ENCODE measurements at places on chromosomes 2 and 18. TPM values are rescaled to one million over a fixed set of nuclear protein-coding genes. Genes with fewer than 3 reads are reported as not detected.

Gene RAX
- total RNA-seq: not detected

Gene SERPINB12
- total RNA-seq: not detected

DNA sequence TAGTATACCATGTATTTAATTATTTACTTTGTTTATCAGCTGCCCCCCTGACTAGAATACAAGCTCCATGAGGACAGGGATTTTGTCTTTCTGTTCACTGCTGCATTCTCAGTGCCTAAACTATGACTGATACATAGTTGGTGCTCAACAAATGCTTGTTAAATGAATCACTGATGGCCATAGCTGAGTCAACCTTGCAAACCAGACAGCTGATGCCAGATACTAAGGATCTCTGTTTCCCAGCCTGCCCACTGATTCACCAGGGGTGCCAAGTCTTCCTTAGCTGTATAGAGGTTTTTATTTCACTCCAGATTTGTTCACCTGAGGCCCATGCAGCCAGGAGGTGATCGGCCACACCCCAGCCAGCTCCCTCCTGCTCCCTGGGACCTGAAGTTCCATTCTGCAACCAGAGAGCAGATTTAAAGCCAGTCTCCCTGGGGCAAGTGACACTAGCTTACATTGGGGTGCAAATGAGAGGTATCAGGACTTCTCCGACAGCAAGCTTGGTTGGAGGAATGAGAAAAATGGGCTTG is 92.2 kb downstream of the C1QL2 start:
- H3K4me3 ChIP-seq: no peak overlapping the region
- no peak for DNase-seq
- H3K27me3 ChIP-seq: no peaks in the 10 kb centered on the region

Gene PDCD1
- 0.16 TPM for total RNA-seq

GRCh38 chr2:237056287-237056875 is 29.3 kb upstream of the COPS8 start:
- H3K4me1 ChIP-seq: peaks cover 8% of the 10 kb centered on the region
- H3K4me3 ChIP-seq: no peak overlapping the region
- no peak overlapping the region for H3K27ac ChIP-seq
- H3K27me3 ChIP-seq: no peaks in the 10 kb centered on the region
- H3K36me3 ChIP-seq: no peaks in the 10 kb centered on the region

DNA sequence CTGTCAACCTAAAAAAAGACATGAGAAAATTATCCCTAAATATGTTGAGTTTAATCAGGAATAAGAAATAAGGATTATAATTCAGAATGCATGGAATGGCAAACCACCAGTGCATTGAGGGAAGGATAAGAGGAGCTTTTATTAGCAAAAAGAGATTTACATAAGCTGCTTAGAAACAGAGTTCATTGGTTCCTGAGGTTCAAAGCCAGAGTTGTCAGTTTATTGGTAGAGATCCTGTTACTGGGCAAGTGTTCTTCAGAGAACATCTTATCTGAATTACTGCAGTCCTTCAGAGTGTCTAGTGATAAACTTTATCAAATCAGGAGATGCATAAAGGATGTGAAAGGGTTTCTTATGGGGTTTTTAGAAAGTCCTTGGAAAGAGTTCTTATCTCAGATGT is 76.0 kb upstream of the MEX3C start:
- no peak overlapping the region for H3K4me3 ChIP-seq
- no peak for DNase-seq
- no peak overlapping the region for H3K27ac ChIP-seq
- no peaks in the 10 kb centered on the region for H3K27me3 ChIP-seq
- H3K4me1 ChIP-seq: no peaks in the 10 kb centered on the region
- H3K36me3 ChIP-seq: no peaks in the 10 kb centered on the region

Gene TEX44
- total RNA-seq: not detected

Gene PSTPIP2
- total RNA-seq: 6.4 TPM

- H3K27ac ChIP-seq: peak overlapping the region; percentile 56
- H3K4me3 ChIP-seq: no peak overlapping the region
- no peaks in the 10 kb centered on the region for H3K36me3 ChIP-seq
- H3K27me3 ChIP-seq: no peaks in the 10 kb centered on the region
These were observed 15.1 kb downstream of the SPTBN1 start for GRCh38 chr2:54471221-54471711.

GRCh38 chr2:11056614-11057013 is 98.7 kb upstream of the SLC66A3 start:
- no peak for DNase-seq
- H3K4me1 ChIP-seq: no peaks in the 10 kb centered on the region
- no peaks in the 10 kb centered on the region for H3K27me3 ChIP-seq
- H3K36me3 ChIP-seq: no peaks in the 10 kb centered on the region

- no peaks in the 10 kb centered on the region for H3K4me1 ChIP-seq
- H3K27ac ChIP-seq: no peak overlapping the region
- H3K4me3 ChIP-seq: no peak overlapping the region
- no peaks in the 10 kb centered on the region for H3K36me3 ChIP-seq
- DNase-seq: peak; percentile 15
These were observed 123.0 kb downstream of the NFATC1 start for GRCh38 chr18:79518683-79519128.

GRCh38 chr2:213227458-213227857 is 56.8 kb upstream of the SPAG16 start:
- H3K4me3 ChIP-seq: no peak overlapping the region
- no peaks in the 10 kb centered on the region for H3K36me3 ChIP-seq
- no peaks in the 10 kb centered on the region for H3K27me3 ChIP-seq
- no peak for DNase-seq
- H3K27ac ChIP-seq: no peak overlapping the region

- H3K4me3 ChIP-seq: no peak overlapping the region
- no peaks in the 10 kb centered on the region for H3K36me3 ChIP-seq
- H3K27me3 ChIP-seq: no peaks in the 10 kb centered on the region
- peaks cover 21% of the 10 kb centered on the region for H3K4me1 ChIP-seq
- DNase-seq: no peak
- no peak overlapping the region for H3K27ac ChIP-seq
These were observed 233.3 kb upstream of the SMAD2 start for GRCh38 chr18:48163738-48164115.

GRCh38 chr2:203654826-203655225 is 51.6 kb upstream of the CD28 start:
- no peak for DNase-seq
- no peaks in the 10 kb centered on the region for H3K27me3 ChIP-seq
- no peak overlapping the region for H3K27ac ChIP-seq
- no peaks in the 10 kb centered on the region for H3K36me3 ChIP-seq
- H3K4me1 ChIP-seq: no peaks in the 10 kb centered on the region

- no peak overlapping the region for H3K4me3 ChIP-seq
- peaks cover 76% of the 10 kb centered on the region for H3K27me3 ChIP-seq
- DNase-seq: no peak
- no peaks in the 10 kb centered on the region for H3K4me1 ChIP-seq
These were observed 2.8 kb upstream of the RAX start for GRCh38 chr18:59276047-59276446.

GRCh38 chr2:52659546-52659945 is 1108.1 kb upstream of the CHAC2 start:
- H3K4me3 ChIP-seq: no peak overlapping the region
- no peak overlapping the region for H3K27ac ChIP-seq
- H3K36me3 ChIP-seq: no peaks in the 10 kb centered on the region
- DNase-seq: no peak

Gene SLC23A3
- 0.48 TPM for total RNA-seq

DNA sequence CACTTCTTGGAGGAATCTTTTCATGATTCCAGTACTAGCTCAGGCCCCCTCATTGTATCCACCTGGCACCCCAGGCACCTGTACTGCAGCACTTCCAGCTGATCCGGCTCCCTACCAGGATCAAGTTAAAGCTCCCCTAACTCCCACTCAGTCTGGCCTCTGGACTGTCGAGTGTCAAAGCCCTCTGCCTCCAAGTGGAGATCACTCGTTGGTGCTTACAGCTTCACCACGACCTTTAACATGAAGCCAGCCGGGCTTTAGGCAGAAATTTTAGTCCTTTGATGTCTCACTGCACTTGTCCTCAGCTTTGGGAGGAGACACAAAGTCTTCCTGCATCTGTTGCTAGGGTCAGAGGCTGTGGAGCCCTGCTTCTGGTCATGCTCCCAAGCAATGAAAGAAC is 197.7 kb downstream of the ALPK2 start:
- DNase-seq: no peak
- H3K36me3 ChIP-seq: no peaks in the 10 kb centered on the region
- no peaks in the 10 kb centered on the region for H3K4me1 ChIP-seq
- no peak overlapping the region for H3K4me3 ChIP-seq
- no peaks in the 10 kb centered on the region for H3K27me3 ChIP-seq
- H3K27ac ChIP-seq: no peak overlapping the region

GRCh38 chr18:70688286-70688685 is 399.4 kb downstream of the SOCS6 start:
- no peak overlapping the region for H3K4me3 ChIP-seq
- H3K36me3 ChIP-seq: no peaks in the 10 kb centered on the region
- no peaks in the 10 kb centered on the region for H3K4me1 ChIP-seq
- DNase-seq: no peak
- no peaks in the 10 kb centered on the region for H3K27me3 ChIP-seq

DNA sequence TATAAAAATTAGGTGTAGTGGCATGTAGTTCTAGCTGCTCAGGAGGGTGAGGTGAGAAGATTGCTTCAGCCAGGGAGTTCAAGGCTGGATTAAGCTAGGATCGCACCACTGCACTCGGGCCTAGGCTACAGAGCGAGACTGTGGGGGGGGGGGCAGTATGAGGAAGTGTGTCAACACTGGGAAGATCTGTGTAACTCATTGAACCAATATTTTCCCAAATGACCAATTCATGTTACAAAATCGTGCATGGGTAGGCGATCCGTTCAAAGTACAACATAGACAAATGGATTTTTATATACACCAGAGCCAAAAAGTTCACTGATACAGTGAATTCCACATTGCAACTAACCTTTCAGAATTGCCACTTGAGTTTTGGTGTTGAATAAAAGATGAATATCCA is 8.1 kb downstream of the SMAD4 start:
- no peaks in the 10 kb centered on the region for H3K27me3 ChIP-seq
- H3K4me1 ChIP-seq: no peaks in the 10 kb centered on the region
- no peak overlapping the region for H3K4me3 ChIP-seq
- DNase-seq: no peak
- no peak overlapping the region for H3K27ac ChIP-seq
- no peaks in the 10 kb centered on the region for H3K36me3 ChIP-seq

DNA sequence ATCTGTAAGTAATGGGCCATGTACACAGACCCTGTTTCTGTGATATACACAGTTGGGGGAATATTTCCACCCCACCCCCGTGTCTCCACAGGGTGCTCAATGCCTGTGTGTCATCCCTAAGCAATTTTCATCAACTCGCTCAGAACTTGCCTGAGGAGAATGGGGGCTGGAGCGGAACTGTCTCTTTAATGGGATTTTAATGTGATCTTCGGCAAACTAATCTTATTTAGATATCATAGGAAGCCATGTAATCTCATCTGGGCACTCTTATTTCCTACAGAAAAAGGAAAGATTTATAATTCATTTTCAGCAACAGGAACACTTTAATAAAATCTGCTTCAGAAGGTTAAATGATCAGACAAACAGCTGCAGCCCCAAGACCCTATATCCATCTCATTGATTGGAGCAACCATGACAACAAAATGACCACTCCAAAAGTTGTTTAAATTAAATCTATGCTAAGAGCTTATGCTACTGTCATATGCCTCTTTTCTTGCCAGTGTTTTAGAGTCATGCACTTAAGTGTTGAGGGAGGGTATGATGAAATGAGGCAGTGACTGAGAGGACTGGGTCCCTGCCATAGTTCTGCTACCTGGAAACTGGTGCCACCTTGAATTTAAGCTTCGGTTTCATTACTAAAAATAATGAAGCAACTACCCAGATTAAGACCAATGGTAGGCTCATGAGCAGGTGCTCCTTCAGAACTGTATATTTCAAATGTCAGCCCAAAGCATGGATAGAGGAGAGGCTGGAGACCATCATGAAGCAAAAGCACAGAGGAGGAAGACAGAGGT is 183.1 kb upstream of the DDX18 start:
- H3K27ac ChIP-seq: no peak overlapping the region
- H3K4me3 ChIP-seq: no peak overlapping the region
- H3K4me1 ChIP-seq: no peaks in the 10 kb centered on the region

DNA sequence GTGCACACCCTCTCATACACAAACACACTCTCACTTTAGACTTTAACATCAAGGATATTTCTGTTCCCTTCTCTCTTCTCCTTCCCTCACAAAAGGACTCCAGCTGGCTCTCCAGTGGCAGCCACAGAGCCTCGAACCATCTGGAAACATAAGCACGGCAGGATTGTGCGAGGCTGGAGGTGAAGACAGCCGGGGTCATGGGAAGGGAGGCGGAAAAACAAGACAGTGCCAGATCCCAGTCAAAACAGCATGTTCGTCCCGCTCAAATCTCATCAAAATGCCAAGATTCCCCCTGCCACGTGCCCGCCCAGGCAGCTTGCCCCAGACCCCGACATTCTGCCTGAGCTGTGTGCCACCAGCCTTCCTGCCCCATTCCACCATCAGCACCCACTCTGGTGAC is 180.3 kb downstream of the ZBTB7C start:
- no peaks in the 10 kb centered on the region for H3K27me3 ChIP-seq
- H3K4me1 ChIP-seq: peaks cover 20% of the 10 kb centered on the region
- H3K36me3 ChIP-seq: no peaks in the 10 kb centered on the region
- DNase-seq: no peak

GRCh38 chr2:157245846-157246764 is 11.4 kb upstream of the GALNT5 start:
- H3K27me3 ChIP-seq: no peaks in the 10 kb centered on the region
- H3K4me1 ChIP-seq: no peaks in the 10 kb centered on the region
- H3K36me3 ChIP-seq: no peaks in the 10 kb centered on the region

- no peaks in the 10 kb centered on the region for H3K4me1 ChIP-seq
- DNase-seq: no peak
- H3K36me3 ChIP-seq: no peaks in the 10 kb centered on the region
- H3K27me3 ChIP-seq: no peaks in the 10 kb centered on the region
- no peak overlapping the region for H3K27ac ChIP-seq
- no peak overlapping the region for H3K4me3 ChIP-seq
These were observed 195.1 kb upstream of the TWIST2 start for GRCh38 chr2:238652771-238653157.

GRCh38 chr2:34143149-34143548 is 544.0 kb upstream of the FAM98A start:
- no peak for DNase-seq
- no peaks in the 10 kb centered on the region for H3K36me3 ChIP-seq
- H3K4me3 ChIP-seq: no peak overlapping the region
- H3K4me1 ChIP-seq: no peaks in the 10 kb centered on the region
- no peaks in the 10 kb centered on the region for H3K27me3 ChIP-seq
- H3K27ac ChIP-seq: no peak overlapping the region

GRCh38 chr2:238505119-238505891 is 78.6 kb downstream of the ASB1 start:
- no peak overlapping the region for H3K4me3 ChIP-seq
- no peaks in the 10 kb centered on the region for H3K36me3 ChIP-seq
- DNase-seq: peak; percentile 22
- no peak overlapping the region for H3K27ac ChIP-seq
